ENCODE measurements at places on chromosomes 12 and 14.

DNA sequence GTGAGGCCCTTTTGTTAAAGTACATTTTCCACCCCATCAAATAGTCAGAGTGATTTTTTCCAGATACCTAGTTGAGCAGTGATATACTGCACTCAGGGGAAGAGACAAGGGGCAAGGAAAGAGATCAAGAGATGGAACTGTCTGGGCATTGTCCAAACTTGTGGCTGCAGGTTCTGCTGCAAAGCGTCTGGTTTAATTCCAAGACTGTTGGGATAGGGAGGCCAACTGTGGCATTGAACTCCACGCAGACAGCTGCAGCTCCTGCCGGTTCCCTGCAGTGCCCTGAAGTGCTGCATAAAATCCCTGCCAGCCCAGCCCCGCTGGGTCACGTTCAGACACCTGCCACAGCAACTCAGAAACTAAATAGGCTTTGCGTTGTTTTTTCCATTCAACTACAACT is 30.5 kb downstream of the RPH3A start:
- DNase-seq = no peak

- DNase-seq = no peak
These were observed 309.5 kb downstream of the ATXN7L3B start for GRCh38 chr12:74847169-74847568.

- no peak for DNase-seq
These were observed 724.6 kb upstream of the TMEM132C start for GRCh38 chr12:127542391-127542790.

GRCh38 chr12:5096241-5096924 is 52.7 kb downstream of the KCNA5 start:
- DNase-seq = no peak

GRCh38 chr14:91424813-91425530 is 7.4 kb upstream of the CCDC88C start:
- DNase-seq = no peak

DNA sequence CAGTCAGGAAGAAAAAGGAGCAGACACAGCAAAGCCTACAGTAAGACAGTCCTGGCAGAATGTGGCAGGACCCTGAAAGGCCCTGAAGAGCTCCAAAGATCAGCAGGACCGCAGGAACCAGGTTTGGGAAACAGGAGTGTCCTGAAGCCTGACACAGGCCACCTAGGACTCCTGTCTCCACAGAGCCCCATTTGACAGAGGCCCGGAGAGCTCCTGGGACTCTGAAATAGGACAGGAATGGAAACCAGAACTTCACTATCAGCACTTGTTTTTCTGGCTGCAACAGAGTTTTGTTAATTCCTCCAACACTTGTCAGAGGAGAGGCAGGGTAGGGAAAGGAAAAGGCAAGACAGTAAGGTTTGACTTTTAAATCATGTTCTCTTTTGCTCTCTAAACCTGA is 12.9 kb downstream of the STXBP6 start:
- DNase-seq = no peak

DNA sequence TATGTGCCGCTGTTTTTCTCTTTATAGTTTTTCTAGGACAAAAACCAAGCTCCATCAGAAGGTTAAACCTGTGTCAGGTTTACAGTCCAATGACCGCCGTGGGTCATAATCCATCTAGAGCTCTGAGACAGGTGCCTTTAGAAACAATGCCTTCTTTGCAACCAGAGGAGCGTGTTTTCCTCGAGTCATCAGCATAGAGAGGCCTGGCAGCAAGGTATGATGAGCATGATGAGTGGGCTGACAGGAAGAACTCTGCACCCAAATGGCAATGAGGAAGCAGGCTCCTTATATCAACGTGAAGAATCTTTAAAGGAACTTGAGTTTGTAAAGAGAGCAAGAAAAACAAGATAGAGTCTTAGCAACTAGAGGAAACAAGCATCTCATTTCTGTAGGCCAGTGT is 60.5 kb upstream of the NUDT4 start:
- no peak for DNase-seq

- DNase-seq = peak; percentile 75
These were observed 4.1 kb downstream of the CLEC2D start for GRCh38 chr12:9673404-9674225.

DNA sequence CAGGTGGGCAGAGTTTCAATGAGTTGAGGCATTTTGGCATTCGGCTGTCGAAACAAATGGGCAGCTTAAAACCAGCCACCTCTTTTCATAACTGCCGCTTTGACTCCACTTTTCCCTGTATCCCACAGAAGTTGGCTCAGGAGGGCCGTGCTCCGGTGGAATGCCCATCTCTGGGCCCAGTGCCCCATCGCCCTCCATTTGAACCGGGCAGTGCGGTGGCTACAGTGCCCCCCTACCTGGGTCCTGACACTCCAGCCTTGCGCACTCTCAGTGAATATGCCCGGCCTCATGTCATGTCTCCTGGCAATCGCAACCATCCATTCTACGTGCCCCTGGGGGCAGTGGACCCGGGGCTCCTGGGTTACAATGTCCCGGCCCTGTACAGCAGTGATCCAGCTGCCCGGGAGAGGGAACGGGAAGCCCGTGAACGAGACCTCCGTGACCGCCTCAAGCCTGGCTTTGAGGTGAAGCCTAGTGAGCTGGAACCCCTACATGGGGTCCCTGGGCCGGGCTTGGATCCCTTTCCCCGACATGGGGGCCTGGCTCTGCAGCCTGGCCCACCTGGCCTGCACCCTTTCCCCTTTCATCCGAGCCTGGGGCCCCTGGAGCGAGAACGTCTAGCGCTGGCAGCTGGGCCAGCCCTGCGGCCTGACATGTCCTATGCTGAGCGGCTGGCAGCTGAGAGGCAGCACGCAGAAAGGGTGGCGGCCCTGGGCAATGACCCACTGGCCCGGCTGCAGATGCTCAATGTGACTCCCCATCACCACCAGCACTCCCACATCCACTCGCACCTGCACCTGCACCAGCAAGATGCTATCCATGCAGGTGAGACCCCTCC is 5.0 kb upstream of the RNU7-1 start:
- DNase-seq = no peak

DNA sequence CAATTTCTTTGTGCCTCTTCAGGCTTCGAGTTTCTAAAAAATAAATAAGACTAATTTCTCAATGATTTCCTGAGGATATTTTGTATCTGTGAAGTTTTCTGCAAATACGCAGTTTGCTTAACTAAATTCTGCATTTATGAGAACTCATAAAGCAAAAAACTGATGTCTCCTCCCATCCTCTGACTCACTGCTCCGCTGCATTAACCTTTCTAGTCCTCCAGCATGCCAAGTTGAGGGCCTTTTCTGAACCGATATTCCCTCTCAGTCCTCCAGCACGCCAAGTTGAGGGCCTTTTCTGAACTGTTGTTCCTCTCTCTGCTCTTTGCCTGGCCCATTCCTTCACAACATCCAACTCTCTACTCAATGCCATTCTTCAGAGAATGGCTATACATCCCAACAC is 3.2 kb downstream of the IPO8 start:
- DNase-seq = no peak

- DNase-seq = no peak
These were observed 233.6 kb downstream of the MED13L start for GRCh38 chr12:116043659-116044535.

- DNase-seq = no peak
These were observed 14.7 kb upstream of the SLC25A3 start for GRCh38 chr12:98578821-98579220.

- no peak for DNase-seq
These were observed 300.1 kb upstream of the STXBP6 start for GRCh38 chr14:25350021-25350420.

DNA sequence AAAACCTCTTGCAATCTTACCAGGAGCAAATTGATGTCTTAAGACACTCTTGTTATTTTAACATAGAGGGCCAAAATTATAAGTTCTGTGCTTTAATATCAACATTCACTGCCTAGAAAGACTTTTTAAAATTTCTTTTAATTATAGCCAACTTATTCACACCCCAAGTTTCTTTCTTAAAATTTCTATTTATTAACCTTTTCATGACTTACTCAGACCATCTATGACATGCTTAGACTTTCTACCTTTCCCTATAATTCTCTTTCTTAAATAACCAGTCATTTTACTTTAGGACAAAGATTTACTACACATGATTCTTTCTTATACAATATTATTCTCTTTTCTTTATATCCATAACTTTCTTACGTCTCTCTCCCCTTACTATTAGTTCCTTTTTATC is 220.4 kb downstream of the NUBPL start:
- DNase-seq = no peak

DNA sequence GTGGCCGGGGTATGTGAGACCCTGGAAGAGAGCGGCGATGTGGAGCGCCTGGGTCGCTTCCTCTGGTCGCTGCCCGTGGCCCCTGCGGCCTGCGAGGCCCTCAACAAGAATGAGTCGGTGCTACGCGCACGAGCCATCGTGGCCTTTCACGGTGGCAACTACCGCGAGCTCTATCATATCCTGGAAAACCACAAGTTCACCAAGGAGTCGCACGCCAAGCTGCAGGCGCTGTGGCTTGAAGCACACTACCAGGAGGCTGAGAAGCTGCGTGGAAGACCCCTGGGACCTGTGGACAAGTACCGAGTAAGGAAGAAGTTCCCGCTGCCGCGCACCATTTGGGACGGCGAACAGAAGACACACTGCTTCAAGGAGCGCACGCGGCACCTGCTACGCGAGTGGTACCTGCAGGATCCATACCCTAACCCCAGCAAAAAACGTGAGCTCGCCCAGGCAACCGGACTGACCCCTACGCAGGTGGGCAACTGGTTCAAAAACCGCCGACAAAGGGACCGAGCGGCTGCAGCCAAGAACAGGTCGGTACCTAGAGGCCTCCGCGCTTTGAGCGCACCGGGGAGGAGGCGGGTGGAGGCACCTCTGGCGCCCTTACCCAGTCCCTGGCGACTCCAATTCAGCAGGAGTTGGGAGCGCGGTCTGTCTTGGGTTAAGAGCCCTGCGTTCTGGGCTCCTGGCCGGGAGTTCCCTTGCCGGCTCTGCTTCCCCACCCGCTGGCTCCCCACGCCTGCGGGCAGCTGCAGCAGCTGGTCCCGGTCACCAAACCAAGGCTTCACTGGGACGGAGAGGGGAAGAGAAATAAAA is 700 bp downstream of the SIX6 start:
- DNase-seq = no peak

GRCh38 chr12:132774159-132774558 is 12.5 kb upstream of the ANKLE2 start:
- DNase-seq = no peak

DNA sequence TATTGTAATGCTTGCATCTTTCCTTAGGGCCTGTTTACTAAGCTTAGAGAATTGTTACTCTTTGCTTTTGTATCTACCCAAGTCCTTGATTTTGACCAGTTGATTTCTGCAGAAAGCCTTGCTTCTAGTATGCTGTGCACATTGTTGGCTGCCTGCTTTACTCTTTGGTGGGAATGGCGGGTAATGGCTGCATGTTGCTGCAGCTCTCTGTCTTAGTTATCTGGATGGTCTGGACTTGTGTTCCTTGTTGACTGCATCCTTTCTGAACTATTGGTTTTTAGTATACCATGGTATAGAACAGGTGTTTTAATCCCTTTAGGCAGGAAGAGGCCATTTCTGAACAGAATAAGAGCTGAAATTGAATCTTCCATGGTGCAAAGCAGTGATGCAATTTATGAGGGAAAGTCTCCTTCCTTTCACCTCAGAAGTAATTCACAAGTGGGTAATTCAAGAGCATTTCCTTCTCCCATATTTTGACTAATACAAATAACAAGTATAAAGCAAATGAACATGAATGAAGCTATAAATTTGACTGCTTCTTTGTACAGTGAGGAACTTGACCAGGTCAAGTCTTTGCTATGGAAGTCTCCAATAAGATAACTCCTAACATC is 466.4 kb downstream of the NPAS3 start:
- no peak for DNase-seq

- no peak for DNase-seq
These were observed 11.1 kb upstream of the EPS8 start for GRCh38 chr12:15800278-15800677.

DNA sequence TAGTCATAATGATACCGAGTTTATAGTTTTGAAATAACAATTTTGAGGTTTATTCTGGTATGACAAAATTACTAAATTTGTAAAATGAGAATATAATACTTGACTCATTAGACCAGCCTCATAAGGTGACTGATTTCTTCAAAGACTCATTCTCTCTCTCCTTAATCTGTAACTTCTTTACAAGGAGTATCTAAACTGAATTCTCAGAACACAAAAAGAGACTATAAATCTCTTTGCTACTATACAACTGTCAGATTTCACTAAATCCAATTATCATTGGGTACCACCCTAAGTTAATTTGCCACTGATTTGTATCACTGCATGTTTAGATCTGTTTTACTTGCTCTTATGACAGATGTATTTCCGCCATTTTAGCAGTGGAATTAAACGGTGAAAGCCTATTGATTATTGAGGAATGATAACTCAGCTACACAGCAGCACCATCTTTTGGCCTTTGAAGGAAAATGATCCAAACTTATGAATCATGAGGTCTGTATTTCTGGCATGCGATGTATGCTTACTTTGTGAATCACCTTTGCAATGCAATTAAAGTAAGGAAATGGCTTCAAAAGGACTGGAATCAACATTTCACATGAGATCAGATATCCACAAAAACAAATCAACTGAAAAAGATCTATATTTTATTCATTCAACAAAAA is 161.2 kb downstream of the RERGL start:
- no peak for DNase-seq

DNA sequence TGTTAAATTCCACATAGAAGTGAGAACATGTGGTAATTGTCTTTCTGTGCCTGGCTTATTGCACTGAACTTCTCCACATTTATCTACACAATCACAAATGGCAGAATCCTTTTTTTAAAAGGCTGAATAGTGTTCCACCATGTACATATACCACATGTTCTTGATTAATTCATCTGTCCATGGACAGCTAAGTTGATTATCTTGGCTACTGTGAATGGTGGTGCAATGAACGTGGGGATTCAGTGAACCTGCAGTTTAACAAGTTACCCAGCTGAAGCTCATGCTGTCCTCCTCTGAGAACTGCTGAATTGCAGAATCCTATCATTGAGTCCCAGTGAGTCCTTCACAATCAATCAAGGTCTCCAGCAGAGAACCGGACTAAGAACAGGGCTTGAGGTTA is 74.9 kb downstream of the TBK1 start:
- DNase-seq = no peak

- no peak for DNase-seq
These were observed 14.9 kb downstream of the GPRC5D start for GRCh38 chr12:12936983-12937491.

DNA sequence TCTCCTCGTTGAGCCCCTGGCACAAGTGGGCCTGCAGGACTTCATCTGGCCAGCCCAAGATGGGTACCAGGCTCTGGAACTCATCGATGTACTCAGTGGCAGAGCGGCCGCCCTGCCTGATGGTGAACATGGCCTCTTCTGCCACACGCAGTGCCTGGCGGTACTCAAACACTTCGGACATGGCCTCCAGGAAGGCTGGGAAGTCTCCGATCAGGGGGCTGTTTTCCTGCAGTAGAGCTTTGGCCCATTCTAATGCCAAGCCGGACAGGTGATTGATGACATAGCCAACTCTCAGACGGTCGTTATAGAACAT is 19.8 kb downstream of the RTL1 start:
- no peak for DNase-seq

DNA sequence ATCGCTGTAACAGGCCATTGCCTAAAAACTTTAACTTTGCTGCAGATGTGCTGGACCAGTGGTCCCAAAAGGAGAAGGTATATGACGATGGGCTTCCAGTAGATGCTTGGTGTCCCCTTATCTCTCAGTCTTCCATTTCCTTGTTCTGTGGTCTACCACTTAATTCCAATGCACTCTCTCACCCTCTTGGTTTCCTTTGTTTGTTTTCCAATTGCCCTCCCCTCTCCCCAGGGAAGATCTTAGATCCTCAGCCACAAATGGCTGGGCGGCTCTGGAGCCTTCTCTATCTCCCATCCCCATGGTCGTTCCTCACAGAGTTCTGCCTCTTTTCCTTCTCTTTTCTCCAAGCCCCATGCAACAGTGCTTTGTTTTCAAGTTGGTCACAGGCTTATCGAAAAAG is 584 bp downstream of the ACSM4 start:
- no peak for DNase-seq

All from stimulated activated CD4-positive, alpha-beta T cell treated with anti-CD3 and anti-CD28 coated beads, Interleukin-1b, Interleukin-23, amount 100 ng/mL, for 48 hours (primary cell).